ENCODE measurements at places on chromosomes 6 and 20.

GRCh38 chr20:59620860-59621505, 16.6 kb downstream of the PHACTR3 start:
- DNase-seq = no peak

DNA sequence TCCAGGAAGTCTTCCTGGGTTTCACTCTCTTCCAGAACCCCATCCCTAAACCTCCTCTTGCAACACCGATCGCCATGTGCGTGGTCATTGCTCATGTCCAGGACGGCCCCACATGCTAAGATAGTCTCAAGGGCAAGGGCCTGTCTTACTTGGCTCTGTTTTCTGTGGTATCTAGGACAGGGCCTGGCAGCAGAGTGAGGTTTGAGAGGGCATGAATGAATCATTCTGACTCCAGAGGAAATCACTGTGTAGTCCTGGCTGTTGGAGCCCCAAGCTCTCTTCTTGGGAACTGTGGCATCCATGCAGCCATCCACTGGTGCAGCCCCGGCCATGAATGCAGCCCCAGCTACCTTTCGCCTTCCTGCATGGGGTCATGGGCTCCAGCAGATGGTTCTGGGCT, 12.4 kb downstream of the SIRPA start:
- DNase-seq = no peak

DNA sequence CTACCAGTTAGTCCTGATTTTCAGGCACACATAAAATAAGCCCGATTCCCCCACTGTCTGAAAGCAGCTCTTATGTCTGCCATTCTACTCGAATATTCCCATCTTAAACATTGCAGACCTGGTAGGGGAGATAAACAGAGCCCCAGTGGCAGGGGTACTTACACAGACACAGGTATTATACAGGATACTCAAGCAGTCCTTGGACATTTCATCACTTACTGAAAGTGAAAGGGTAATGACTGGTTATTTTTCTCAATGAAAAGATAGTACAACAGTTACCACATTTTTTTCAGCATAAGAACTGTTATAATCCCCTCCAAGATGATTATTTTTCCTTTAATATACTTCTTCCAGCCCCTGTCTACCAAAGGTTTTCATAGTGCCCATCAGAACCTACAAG, 37.8 kb downstream of the TRPC4AP start:
- no peak for DNase-seq

- no peak for DNase-seq
Measured at GRCh38 chr6:92777146-92777740, 642.1 kb downstream of the EPHA7 start.

- DNase-seq = no peak
Measured at GRCh38 chr6:2140438-2141128, 104.8 kb downstream of the GMDS start.

DNA sequence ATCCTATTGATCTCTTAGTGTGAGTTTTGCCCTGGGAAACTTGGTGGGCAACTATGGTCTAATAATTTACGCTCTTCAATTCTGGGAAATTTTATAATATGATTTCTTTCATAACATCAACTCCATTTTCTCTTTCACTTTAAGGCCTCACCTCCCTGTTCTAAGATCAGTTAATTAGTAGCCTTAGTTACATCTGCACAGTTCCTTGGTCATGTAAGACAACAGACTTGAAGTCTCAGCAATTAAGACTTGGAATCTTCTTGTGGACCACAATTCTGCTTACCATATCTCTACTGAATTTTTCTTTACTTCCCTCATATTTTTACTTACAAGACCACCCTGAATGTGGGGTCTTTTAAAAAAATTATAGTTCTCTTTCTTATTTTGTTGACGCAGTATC, 8.7 kb downstream of the ENPP3 start:
- DNase-seq = no peak

GRCh38 chr6:107114926-107115694, at the start of gene BEND3:
Gene BEND3, minus strand, starts transcription at chr6:107115515. Its CDS starts 16,230 bp downstream, at chr6:107099285.
- DNase-seq = peak; percentile 56

DNA sequence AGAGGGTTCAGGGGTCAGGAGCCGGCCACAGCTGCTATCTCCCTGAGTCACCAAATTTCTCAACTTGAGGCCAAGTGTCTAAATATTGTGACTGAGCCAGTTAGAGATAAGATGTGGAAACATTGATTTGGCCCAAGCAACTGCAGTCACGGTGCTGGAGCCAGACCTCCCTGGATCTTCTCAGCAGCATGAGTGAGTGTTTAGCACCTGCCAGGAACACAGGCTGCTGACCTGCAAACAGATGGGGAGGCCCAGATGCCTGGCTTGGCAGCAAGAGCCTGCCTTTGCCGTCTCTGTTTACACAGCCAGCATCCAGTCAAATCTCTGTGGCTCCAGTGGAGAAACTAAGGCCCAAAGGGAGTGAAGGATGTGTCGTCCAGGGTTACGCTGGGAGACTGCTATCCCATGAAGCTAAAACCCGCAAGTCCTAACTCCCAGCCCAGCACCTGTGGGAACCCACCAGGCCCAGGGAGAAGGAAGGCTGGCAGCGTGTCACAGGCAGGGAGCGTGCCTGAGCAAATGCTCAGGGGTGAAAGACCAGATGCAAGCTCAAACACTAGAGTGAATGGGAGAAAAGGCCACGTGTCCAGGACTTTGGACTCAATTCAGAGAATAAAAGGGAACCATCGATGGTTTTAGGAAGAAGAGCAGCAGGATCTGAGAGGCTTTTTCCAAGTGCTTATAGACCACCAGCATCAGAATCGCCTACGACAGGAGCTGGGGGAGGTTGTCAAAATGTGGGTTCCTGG, 15.9 kb upstream of the PTGIS start:
- DNase-seq = no peak

DNA sequence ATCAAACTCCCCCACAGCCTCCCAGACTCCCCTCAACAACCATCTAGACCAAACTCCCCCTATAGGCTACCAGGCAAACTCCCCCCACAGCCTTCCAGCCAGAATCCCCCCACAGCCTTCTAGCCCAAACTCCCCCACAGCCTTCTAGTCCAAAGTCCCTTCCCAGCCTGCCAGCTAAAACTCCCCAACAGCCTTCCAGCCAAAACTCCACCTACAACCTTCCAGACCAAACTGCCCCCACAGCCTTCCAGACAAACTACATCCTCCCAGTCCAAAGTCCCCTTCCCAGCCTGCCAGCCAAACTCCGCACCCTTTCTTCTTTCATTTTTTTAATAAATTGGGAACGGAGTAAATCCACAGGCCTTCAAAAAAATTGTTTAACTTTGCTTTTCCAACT, 37.4 kb upstream of the SYNDIG1 start:
- no peak for DNase-seq

DNA sequence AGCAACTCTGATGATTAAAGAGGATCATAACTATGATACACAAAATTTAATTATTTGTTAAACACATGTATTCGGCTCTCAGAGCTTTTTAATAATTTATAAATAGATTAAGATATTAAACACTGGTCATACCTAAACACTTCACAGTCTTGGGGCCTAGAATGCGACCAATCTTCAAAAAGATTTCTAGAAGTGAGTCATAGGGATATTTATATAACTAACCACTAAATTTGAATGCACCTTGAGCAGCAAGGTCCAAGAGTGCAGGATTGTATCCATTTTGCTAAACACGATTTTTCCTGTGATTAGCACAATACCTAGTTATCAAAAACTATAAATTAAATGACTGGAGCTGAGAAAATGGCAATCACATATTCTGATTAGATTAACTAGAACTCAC, 709.3 kb downstream of the EPHA7 start:
- DNase-seq = no peak

- DNase-seq = no peak
Measured at GRCh38 chr6:23316931-23317330, 747.6 kb downstream of the HDGFL1 start.

GRCh38 chr6:13044896-13045295, 283.4 kb downstream of the TBC1D7 start:
- no peak for DNase-seq

- no peak for DNase-seq
Measured at GRCh38 chr20:25248786-25249172, 894 bp downstream of the PYGB start.

DNA sequence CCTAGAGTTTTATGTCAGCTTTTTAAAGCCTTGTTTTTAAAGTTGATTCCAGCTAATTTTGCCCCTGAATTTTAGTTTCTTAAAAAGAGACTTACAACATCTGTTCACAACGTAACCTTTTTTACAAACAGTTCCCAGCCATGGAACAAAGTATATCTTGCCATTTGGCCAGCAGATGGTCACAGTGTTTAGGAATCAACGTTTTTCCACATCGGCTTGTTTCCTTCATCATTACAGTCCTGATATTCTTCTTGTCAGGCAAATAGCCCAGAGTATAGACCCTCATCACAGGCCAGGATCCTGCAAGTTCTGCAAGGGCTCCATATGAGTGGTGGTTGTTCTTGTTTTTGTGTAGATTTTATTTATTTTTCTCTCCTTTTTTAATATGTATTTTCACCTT, 341.7 kb upstream of the HTR1E start:
- no peak for DNase-seq

DNA sequence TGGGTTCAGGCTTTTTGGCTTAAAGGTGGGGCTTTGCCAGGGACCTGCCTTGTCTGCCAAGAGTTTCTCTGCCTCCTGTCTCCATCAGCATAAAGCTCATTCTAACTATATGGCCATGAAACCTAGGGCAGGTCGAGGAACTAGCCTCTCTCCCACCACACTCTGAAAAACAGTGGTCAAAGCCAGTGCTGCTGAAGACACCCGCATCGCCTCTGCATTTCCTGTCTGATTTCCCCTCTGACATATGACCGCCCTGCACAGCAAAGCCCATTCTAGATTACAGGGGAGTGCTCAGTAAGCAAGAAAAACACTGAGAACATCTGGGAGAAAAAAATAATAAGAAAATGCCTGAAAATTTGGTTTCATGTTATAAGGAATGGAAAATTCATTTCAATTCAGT, 573.6 kb downstream of the PRKN start:
- DNase-seq = no peak

- no peak for DNase-seq
Measured at GRCh38 chr6:30037182-30037788, 23.8 kb upstream of the POLR1H start.

GRCh38 chr20:56628015-56628872, 862 bp upstream of the TFAP2C start:
- no peak for DNase-seq

DNA sequence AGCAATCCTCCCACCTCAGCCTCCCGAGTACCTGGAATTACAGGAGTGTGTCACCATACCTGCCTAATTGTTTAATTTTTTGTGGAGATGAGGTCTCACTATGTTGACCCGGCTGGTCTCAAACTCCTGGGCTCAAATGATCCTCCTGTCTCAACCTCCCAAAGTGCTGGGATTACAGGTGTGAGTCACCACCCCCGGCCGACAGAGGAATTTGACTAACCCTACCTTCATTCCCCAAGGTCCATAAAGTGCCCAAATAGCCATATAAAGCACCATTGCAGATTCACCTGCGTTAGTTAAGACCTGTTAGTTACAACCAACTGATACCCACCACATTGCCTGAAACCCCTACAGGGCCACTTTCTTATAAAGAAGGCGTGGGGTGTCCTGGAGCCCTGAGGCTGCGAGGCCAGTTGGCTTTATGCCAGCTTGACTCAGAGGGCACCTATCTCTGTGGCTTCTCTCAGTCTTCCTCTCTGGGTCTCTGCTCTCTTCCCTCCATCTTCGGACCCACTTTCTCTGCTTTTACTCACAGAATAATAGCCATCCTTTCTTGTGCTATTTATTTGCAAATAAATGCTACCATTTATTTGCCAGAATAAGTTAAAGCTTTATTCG, 65.6 kb downstream of the SLC2A10 start:
- DNase-seq = no peak

GRCh38 chr6:63261820-63262219, 50.6 kb downstream of the FKBP1C start:
- no peak for DNase-seq

DNA sequence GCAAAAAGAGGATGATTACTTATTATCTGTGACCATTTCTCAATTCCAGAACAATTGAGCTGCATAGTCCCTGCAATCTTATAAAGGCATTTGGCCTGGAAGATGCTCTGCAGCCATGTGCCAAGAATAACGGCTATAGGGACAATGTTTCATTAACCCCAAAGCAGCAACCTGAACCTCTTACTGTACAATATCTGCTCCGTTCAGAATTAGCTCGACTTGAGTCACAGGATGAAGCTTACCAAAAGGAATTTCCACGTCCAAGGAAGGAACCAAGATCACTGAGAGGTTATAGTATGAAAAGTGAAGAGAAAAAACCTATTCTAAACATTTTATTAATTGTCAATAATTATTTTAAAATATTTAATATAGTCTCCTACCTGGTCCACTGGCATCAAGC, 167.3 kb upstream of the GMDS start:
- no peak for DNase-seq

DNA sequence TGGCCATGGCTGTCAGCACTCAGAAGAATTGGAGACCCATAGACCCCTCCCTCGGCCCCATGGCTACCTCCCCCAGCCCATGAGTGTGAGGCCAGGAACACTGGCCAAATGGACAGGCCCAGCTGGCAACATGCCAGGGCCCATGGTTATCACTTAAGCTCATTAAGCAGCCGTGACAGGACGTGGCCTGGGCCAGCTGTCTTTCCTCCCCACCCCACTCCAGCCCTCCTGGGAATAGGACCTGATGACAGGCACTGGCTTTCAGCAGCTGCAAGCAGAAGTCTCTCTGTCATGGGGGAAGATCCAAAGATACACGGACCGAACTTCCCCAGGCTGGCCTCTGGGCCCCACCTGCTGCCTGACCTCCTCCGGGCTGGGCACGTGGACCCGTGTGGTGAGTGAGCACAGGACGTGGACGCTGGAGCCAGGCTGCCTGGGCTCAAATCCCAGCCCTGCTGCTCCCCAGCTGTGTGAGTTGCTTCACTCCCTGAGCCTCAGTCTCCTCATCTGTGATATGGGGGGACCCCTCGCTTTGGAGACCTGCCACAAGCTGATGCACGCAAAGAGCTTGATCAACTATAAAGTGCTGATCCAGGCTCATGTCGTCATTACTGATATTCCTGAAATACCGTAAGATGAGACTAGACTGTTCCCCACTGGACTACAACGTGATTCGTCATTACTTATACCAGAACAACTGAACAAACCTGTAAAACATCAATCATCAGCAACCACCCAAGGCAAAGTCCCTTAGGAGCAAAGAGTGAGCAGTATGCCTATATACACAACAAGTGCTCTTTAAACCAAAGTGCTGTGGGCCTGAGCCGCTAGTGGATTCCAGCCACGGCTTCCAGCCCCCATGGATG, 22.0 kb upstream of the VSTM2L start:
- DNase-seq = no peak

- DNase-seq = no peak
Measured at GRCh38 chr6:90493332-90493731, 93.5 kb downstream of the MAP3K7 start.

- DNase-seq = no peak
Measured at GRCh38 chr20:31842471-31843157, 2.8 kb downstream of the FOXS1 start.

DNA sequence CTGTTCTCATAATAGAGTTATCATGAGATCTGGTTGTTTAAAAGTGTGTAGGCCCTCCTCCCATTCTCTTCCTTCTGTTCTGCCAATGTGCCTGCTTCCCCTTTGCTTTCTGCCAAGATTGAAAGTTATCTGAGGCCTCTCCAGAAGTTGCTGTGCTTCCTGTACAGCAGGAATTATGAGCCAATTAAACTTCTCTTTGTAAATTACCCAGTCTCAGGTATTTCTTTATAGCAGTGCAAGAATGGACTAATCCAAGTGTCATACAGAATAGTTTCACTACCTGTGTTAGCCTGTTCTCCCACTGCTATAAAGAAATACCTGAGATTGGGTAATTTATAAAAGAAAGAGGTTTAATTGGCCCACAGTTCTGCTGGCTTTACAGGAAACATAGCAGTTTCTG, 100.0 kb downstream of the CD24 start:
- DNase-seq = no peak

Measured in stimulated activated CD4-positive, alpha-beta T cell treated with anti-CD3 and anti-CD28 coated beads, TNF-alpha, amount 100 ng/mL, for 4 hours (primary cell).